ENCODE measurements at places on chromosomes 12 and 14.
A peak's percentile ranks its signal among the peaks of the same experiment; 100 is the strongest.

DNA sequence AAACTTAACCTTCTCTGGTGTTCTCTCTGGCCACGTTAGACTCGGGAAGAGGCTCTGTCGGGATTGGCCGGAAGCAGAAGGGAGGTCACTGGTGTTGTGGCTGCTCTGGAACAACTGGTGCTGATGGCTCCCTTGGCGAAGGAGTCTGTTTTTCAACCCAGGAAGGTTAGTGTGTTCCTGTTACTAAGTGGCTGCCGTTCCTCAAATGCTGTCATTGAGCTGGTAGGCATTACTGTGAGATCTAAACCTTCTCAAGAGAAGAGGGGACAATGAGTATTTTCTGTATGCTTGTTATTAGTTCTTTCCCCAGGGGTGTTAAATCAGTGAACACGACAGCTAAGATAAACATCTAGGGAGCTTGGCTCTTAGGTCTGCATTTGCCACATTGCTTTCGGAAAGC, 18.3 kb downstream of the POP5 start:
- no peak for DNase-seq

DNA sequence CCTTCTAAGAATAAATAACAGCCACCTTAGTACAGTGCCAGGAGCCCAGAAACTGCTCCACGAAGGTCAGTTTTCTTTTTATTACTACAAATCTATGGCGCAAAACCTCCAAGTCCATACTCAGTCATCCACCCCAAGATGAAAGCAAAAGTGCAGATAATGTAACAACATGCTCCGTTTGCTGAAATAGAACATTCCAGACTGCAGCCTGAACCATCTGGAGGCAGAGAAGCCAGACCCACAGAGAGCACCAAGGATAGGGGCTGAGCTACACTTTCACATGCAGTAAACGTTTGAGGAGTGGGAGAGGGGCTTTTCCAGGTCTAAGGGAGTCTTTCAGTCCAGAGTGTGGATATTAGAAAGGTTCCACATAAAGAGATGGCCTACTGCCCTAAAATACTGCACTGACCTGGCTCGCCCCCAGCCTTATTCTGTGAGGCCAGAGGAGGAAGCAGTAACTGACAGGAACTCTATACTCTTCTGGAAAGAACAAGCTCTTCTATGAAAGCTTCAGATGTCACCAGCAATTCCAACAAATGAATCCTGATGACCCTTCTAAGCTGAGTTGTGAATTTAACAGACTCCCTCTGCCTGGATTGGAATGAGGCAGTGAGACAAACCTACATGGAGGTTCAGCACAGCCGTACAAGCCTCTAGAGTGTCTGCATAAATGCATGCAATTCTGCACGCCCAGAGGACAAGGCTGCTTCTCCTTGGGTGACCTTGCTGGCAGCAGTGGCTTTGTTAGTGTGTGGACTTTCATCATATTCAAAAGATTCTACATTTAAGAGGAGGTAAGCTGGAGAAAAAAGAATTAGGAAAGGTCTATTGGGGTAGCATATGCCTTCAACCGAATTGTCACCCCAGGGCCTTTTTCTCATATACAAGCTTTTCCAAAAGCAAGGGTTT, 153.9 kb upstream of the EGLN3 start:
- no peak for DNase-seq

DNA sequence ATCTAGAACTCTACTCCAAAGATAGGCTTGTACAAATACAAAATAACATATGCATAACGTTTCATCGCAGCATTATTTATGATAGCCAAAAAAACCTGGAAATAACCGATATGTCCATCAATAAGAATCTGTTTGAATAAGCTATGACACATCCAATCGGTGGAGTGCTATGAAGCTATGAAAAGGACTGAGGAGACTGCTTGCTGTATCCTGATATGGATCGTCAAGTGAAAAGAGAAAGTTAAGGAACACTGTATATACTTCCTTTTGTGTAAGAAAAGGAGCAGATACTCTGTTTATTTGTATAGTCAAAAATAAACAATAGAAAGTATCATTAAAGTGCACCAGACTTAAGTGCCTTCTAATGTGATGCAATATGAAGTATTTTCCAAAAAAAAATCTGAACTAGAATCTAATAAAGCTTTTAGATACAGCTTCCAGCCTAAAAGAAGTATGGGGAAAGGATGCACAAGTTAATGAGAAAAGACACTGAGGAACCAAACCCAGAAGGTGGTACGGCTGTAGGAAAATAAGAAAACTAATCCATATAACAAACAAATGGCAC, 645 bp upstream of the KLHDC1 start:
- no peak for DNase-seq

- no peak for DNase-seq
Measured at GRCh38 chr14:68513137-68513536, 279.7 kb downstream of the ZFP36L1 start.

DNA sequence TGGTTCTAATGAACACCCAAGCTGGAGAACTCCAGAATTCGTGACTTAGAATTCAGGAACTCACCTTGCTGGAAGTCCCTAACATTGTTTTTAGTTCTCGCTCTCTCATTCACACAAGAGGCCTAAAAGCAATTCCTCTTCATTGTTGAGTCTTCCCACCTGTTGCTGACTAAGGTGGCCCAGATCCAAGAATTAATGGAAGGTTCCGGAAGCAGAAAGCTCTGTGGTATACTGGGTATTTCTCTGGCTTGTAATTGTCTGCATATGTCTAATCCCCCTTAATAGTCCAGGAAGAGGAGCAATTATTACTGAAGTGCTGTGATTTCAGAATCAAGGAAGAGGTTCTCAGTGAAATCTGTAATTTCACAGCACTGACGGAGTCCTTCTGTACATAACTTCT, 31.4 kb downstream of the TMEM233 start:
- DNase-seq, result no peak

DNA sequence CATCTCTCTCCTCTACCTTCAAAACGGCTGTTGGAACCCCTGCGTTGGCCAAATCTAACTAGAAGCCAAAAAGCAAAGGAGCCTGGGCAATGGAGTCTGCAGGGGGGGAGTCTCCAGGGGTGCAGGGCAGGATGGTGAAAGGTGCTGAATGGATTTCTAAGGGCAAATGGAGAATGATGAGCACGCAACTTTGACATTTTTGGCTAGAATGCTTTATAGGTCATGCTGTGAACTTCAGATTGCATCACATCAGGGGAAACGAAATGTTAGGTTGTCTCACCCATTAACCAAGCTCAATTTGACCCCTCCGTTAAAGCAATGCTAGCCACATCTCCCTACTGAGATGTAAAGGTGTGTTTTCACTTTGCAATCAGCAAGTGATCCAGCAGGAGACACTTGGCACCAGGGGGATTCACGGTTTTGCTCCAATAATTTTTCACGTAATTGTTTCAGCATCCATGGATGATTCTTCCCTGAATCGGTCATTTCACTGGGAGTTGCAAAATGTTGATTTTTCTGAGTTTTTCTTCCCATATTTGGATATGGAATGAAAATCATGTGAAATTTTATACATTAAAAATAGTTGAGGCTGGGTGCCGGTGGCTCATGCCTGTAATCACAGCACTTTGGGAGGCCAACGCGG, 78.0 kb upstream of the MDM1 start:
- DNase-seq, result no peak

DNA sequence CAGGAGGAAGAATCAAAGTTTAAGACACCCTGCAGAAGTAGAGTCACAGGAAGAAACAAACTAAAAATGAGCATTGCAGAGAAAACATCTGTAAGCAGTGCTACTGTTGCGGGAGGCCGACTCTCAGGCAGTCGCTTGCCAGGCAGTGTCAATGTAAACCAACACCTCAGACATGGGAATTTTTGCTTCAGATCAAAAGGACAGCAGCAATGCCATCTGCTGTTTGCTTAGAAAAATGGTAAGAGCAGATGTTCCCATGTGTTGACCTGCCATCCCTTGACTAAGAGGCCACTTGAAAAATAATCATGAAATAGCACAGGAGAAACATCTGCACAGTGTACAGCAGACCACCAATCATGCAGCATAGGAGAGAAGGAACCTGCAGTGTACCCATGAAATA, 196.6 kb downstream of the SLC25A21 start:
- DNase-seq, result no peak

GRCh38 chr12:66354291-66354690, 52.0 kb downstream of the HELB start:
- no peak for DNase-seq

DNA sequence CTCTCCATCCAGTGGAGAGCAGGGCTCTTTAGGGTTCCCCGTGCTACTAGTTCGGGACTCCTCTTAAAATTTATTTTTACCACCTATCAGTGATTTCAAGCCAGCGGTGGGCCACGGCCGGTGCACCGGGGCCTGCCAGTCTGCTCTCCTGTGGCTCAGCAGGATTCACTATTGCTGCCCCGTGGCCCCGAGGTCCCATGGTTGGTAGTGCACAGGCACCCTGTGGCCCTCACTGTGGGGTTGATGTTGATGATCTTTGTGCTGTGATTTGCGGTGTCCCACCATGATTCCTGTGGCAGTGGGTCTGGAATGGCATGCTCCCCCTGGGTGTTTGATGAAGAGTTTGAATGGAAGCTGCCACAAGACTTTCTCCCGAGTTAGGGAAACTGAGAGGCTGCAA, 12.6 kb upstream of the MEG3 start:
- DNase-seq, result no peak

DNA sequence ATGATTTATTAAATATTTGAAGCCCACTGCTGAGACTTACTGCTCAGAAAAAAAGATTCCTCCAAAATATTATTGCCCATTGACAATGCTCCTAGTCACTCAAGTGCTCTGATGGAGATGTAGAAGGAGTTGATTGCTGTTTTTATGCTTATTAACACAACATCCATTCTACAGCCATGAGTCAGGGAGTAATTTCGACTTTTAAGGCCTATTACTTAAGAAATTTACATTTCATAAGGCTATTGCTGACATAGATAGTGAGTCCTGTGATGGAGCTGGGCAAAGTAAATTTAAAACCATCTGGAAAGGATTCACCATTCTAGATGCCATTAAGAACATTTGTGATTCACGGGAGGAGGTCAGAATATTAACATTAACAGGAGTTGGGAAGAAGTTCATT, 5.2 kb downstream of the KCNJ8 start:
- DNase-seq, result no peak

DNA sequence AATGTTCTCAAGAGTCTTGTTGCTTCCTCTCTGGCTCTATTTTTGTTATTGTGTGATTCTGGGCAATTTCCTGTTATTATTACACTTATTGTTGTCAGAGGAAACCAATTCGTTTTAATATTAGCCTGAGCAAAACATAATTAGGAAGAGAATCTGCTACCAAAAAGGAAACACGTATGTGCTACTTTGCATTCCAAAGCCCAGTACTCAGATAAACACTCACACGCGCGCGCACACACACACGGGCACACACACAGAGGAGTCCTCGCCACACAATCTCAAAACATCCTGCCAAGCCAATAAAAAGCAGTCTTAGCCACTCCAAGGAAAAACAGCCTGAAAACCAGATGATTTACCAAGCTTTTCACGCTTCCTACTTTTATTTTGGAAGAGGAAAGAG, 400.7 kb downstream of the NUAK1 start:
- DNase-seq, result no peak

- peak; percentile 55 for DNase-seq
Measured at GRCh38 chr12:101414533-101415119, 7.1 kb upstream of the ARL1 start.

GRCh38 chr12:118038137-118038536, 21.6 kb downstream of the RFC5 start:
- DNase-seq, result no peak

DNA sequence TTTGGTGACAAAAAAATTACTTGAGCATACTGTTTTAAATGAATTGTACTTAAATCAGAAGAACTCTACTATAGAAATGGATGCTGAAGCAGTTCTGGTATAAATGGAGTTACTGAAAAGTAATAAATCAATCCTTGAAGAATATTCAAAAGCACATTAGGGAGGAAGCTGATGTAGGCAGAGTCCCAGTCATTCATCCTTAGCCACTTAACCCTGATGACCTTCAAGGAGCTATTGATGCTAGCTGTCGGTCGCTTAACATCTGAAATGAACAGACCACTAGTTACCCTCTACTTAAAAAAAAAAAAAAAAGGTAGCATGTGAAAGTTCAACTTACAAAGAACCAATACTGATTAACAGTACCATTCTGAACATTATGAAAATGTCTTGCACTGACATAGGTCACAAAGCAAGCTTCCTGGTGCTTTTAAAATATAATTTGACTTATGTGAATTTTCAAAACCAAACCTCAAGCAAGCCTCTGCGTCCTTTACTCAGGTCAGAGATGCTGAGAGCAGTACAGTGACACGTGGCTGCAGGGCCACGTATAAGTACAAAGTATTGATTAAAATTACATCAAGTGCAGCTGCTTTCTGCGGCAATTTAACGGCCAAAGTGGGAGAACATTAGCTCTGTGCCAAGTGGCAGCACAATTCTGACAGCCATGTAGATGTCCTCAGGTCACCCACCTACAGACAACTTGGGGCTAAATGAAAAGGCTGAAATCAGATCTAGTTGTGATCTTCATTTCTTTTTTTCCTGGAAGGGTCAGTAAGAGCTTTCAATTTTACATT, 18.1 kb downstream of the PPM1H start:
- DNase-seq, result no peak

DNA sequence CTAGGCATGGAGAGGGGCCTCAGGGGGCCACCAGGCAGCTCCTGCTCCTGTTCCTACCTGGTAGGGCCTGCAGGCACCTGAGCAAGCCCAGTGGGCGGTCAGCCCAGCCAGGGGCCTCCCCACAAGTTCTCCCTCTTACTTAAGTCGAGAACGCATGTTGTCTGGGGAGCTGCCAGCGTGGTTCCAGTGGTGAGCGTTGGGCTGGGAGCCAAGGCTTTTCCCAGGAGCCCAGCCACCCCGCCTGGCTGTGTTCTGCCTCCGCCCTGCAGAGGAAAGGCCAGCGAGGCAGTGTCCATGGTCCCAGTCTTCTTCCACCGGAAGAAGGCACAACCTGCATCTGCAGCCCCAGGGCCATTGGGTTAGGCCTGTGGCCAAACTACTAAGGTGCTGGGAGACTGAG, 1.4 kb downstream of the C14orf180 start:
- no peak for DNase-seq

- DNase-seq, result no peak
Measured at GRCh38 chr12:14589169-14590004, 21.7 kb upstream of the PLBD1 start.

GRCh38 chr12:4700621-4701026, 19.6 kb upstream of the GALNT8 start:
- peak; percentile 18 for DNase-seq

- DNase-seq, result no peak
Measured at GRCh38 chr14:30118992-30119640, 191.5 kb upstream of the PRKD1 start.

DNA sequence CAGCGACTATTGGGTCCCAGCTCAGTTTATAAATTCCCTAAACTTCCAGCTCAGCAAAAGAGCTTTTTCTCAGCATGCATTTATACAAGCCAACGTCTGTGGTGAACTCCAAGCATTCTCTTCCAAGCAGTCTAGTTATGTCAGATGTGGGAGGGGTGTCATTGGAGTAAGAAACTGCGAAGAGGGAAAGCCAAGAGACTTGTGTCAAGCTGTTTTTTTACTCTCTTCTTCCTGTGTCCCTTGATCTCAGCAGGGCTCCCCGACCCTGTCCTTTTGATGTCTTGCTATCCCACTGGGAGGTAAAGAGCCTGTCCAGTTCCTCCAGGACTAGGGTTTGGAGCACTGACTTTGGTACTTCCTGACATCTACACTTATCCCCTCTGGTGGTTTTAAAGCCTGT, 69.0 kb downstream of the PPM1H start:
- no peak for DNase-seq
